ENCODE measurements at places on chromosomes 11 and 22. TPM values are rescaled to one million over a fixed set of nuclear protein-coding genes. Genes with fewer than 3 reads are reported as not detected.

The DCHS1 gene
- 25.1 TPM for total RNA-seq

- peak; percentile 59 for DNase-seq
Observed at GRCh38 chr22:22691716-22692701, 47.6 kb downstream of the GGTLC2 start.

DNA sequence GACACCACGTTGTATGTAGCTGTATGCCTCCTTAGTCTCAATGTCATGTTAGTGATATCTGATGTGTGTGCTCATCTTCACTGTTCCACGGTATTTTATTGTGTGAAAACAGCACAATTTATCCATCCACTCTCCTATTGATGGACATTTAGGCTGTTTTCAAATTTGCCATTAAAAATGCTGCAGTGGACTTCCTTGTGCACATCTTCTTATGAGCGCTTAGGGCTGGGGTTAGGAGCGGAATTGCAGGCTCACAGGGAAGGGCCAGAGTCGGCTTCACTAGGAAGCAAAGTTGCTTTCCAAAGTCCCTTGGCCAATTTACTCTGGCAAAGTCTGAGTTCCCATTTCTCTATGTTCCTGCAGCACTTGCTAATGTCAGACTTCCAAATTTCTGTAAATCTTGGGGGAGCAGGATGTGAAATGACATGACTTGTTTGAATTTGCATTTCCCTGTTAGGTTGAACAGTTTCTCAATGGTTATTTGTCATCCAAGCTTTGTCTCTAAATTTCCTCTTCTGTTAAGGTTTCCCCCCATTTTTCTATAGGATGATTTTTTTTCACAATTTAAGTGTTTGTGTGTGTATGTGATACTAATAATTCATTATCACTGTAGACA, 75.4 kb downstream of the MYEOV start:
- DNase-seq: no peak

DNA sequence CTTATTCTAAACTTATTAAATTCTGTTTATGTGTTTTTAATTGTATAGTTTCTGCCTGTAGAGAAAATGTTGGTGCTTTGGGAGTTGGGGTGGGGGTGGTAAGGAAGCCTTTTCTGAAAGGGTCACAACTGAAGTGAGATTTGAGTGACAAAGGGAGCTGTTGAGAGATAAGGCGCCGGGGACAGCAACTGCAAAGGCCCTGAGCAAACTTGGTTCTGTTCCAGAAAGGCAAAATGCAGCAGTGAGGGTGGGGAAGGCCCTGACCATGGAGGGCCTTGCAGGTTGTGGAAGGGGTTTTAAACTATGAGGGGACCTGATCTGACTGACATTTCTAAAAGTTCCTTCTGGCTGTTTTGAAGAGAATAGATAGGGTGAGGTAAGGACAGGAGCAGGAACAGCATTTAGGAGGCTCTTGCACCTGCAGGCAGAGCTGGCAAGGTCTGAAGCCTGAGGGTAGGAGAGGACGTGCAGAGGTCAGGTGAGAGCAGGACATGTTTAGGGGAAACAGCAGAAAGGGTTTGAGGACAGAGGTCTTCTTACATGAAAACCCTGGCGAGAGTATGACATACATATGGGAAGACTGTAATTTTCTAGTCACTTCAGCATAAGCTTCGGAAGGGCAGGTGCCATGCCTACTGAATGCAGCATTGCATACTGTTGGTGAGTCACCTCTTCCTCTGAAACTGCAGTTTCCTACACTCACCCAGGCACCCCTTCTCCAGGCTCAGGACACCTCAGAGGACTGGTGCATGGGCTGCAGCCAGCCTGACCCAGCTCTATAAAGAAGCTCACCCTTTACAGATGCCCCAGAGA, 190.7 kb downstream of the SNX19 start:
- DNase-seq: no peak

All from mucosa of gallbladder (tissue), 1 donor.